CD4-positive, alpha-beta T cell (primary cell): ENCODE measurements at places on chromosomes 13 and 19.

DNA sequence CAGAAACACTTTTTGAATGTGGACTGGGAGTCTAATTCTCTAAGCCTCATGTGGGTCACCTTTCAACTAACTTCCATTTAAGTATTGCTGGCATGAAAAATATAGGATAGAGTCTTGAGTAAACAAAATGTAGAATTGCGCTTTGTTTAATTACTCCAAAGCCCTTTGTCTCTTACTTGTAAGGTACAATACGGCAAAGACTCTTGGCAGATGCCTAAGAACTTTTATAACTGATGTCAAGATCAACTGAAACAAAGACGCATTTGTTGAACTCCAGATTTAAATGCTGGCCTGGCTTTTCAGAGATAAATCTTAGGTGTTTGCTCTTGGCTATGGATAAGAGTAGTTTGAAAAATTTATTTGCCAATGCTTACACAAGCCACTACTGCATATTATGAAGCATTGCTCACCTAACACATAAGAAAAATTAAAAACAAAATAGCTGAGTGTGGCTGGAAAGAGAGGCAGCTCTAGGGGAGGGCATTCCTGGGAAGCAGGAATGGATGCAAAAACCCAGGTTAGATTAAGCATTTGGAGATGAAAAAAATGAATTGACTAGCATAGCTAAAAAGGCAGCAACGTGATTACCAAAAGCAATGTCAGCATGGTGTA, 107.3 kb upstream of the STARD13 start:
- no peak for DNase-seq

DNA sequence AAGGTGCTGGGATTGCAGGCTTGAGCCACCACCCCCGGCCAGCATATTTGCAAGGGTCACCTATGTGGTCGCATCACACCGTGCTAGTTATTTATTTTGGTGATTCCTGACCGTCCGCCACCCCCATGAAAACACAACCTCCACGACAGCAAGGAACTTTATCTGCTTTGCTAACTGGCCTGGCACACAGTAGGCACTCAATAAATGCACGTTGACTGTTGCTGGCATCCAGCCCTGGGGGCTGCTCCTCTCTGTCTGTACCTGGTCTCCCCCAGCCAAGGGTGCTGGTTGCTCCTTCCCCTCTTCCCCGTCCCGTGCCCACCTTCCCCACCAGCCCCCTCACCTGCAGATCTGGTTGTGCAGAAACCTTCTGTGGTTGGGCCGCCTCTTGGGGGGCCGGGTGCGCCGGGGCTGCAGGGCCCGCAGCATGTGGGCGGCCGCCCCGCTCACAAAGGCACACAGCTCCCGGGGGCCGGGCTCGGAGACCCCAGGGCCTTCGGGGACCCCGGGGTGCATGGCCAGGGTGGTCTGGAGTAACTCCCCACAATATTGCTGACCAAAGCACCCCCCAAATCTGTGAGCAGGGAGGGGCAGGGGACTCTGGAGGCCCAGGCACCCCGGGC, 401 bp downstream of the C19orf85 start:
- no peak for DNase-seq

- peak; percentile 18 for DNase-seq
Measured at GRCh38 chr19:3868770-3869456, at the start of gene ZFR2. Gene ZFR2, minus strand, starts transcription at chr19:3869038. Its CDS starts 21 bp downstream, at chr19:3869017.

GRCh38 chr19:45863840-45864628, at the start of gene FOXA3:
Gene FOXA3, plus strand, starts transcription at chr19:45864326. Its CDS starts 131 bp downstream, at chr19:45864457.
- peak; percentile 58 for DNase-seq

- DNase-seq, result no peak
Measured at GRCh38 chr19:50854636-50855410, at the start of gene KLK3. Gene KLK3, plus strand, starts transcription at chr19:50854915. Its CDS starts 41 bp downstream, at chr19:50854956.

DNA sequence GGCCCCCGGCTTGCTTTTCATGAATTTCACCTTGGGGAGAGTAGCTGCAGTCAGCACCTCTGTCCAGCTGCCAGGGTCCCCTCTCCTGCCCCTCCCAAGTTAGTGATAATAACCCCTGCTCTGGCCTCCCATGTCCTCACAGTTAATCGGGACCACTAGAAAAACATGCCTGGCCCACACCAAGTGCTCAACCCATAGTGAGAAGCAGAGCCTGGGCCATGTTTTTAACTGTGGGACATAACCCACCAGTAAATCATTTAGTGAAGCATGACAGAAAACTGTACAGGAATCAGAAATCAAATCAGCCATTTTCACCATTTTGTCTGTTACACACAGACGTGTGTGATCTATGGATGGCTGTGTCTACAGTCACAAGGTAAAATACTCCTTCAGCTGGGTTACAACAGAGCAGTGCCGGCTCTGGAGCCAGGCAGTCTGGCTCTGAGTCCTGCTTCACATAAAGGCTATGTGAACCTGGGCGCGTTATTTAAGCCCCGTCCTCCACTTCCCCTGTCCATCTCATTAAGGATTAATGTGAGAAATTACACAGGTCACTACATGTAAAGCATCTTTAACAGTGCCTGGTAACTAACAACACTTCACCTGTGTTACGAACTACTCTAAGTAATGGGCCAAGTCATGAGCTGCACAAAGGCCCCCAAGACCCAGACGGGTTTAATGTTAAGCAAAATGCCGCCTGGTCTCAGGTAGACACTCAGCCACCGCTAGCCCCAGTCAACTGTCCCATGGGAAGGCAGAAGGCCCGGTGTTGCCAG, 7.6 kb upstream of the ECH1 start:
- no peak for DNase-seq

GRCh38 chr13:73293913-73294523, 235.2 kb downstream of the KLF5 start:
- DNase-seq, result no peak

DNA sequence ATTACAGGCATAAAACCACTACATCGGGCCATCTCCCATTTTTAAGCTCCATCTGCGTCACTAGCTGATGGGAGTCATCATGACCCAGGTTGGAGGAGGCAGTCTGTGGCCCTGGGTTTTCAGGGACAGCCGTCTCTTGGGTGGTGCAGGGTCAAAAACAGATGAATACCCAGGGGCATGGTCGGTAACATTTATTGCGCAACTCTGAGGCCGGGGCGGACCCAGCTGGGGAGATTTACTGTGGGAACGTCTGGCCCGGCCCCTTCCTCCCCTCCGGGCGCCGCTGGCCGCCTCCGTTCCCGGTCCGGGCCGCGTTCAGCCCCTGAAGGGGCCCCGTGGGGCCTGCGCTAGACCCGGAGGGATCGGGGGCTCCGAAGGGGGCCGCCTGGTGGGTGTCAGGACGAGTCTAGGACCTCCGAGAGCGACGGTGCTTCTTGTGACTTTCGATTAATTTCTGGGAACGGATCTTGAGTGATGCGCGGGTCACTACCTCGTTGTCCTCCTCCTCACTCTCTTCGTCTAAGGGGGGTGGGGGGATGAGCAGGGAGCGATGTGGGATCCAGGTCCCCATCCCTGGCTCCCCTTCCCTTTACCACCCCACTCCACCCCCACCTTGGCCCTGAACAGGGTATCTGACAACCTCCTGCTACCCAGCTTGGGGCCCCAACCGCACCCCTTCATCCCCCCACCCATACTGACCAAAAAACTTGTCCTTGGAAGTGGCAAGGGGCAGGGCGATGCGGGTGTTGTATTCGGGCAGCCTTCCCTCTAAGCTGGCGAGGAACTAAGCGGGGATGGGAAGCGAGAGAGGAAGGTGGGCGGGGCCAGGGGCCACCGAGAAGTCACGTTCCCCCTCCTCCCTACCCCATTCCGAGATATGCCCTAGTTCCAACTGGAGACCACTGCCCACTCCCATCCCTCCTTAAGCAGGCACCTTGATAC, 1.6 kb upstream of the RGL3 start:
- peak; percentile 43 for DNase-seq

- DNase-seq, result no peak
Measured at GRCh38 chr13:81551036-81551435, 1210.1 kb upstream of the SPRY2 start.

GRCh38 chr19:51220996-51221395, 3.9 kb upstream of the CD33 start:
- no peak for DNase-seq

GRCh38 chr13:43245374-43245964, 222.1 kb downstream of the DNAJC15 start:
- DNase-seq, result no peak

DNA sequence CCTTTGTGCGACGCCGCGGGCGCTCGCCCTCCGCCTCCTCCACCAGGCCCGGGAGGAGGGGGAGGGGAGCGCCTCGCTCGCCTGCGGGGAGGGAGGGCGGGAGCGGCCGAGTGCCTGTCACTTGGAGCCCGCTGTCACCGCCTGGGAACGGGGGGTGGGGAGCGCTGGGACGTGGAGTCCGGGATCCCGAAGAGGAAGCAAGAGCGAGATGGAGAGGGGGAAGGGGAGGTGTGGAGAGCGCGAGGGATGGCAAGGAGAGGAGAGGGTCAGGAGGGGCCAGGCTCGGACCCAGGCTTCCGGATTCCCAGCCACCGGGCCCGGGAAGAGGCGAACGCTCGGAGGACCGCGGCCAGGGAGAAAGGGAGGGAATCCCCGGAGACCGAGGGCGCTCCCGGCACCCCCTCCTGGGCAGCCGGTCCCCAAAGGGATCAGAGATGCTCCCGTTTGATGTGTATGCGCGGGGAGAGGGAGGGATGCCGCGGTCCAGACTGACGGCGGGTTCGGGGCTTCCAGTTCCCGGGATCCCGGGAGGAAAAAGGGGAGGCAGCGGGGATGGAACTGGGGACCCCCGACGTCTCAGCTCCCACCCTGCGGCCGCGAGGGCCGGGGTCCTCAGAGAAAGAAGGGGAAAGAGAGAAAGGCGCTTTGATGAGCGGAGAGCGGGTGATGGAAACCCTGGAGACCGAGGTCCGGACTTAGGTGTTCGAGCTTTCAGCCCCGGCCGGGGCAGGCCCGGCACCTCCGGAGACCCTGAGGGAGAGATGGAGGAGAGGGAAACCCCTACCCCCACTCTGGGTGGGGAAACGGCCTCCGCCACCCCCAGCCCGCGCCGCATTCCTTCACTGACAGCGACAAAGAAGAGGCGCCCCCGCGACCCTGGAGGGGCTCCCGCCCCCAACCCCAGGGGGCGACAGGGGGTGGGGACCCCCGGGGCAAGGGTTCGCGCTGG, 4.7 kb upstream of the DPF1 start:
- no peak for DNase-seq

GRCh38 chr19:493391-494170, 2.7 kb upstream of the MADCAM1 start:
- DNase-seq, result no peak

DNA sequence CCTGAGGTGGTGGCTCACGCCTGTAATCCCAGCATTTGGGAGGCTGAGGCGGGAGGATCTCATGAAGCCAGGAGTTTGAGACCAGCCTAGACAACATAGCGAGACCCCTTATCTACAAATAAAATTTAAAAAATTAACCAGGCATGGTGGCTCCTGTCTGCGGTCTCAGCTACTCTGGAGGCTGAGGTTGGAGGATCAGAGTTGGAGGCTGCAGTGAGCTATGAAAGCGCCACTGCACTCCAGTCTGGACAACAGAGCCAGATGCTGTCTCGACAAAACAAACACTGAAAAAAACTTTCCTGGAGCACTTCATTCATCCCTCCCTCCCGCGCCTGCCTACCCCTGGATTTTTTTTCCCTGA, 665 bp upstream of the ATG4D start:
- DNase-seq, result no peak

DNA sequence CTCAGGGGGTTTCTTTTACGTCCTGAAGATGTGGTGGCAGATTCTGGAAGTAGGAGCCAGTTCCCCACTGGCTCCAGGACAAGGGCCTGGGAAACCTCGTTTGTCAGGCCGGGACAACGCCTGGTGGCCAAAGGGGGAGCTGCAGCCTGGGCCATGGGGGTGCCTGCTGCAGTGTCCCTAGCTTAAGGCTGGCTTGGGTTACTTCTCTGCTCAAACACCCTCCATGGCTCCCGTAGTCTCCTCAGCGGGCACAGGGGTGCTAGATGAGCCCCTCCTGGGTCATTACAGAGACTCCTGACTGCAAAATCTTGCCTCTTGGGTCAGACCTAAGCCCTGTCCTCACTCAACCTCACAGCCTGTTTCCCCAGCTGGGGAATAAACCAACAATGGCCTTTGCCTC, 14.7 kb downstream of the CILP2 start:
- DNase-seq, result no peak

GRCh38 chr13:27461940-27462584, 11.7 kb upstream of the MTIF3 start:
- no peak for DNase-seq

DNA sequence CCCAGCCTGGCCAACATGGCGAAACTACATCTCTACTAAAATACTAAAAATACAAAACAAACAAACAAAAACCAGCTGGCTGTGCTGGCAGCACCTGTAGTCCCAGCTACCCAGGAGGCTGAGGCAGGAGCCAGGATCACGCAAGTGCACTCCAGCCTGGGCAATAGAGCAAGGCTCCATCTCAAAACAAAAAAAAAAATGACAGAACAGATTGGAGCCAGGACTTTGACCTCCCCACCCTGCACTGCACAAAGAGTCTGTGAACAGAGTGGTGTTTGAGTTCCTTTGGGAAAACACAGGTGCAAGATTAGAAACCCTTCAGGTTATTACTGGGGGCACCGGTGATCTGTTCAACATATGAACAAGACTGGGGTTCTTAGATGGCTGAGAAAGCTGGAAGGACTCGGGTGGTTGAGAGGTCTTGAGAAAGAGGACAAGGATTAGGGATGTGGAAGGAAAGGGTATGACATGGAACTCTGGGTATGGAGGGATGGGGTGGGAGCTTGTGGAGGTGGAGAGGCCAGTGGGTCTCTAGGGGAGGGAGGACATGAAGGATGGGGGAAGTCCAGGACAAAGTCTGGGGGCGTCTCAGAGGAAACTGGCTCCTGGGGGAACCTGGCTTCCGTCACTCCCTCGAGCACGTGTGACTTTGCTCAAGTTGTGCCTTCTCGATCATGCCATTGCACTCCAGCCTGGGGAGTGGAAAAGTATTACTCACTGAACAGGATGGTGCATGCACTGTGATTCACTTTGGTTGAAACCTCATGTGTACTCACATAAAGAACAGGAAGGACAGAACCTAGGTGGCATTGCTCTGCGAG, 25.9 kb downstream of the RCN3 start:
- DNase-seq, result peak; percentile 71

DNA sequence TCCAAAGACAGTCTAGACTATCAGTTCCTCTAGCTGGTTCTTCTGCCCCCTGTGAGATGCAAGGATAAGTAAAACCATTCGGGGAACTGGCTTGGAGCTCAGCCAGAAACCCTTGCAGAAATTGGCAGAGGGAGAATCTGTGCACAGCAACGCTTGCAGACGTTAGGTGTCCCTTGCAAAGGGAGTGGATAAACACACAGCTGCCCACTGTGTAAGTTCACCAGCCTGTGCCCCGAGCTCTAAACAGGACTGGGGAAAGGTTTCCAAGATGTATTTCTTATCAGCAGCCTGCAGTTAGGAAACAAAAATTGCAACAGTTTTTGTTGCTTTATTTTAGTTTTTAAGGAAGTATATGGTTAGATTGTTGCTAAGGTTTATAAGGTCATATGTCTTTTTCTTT, 19.0 kb upstream of the ADGRE1 start:
- DNase-seq, result no peak

- DNase-seq, result no peak
Measured at GRCh38 chr13:50613356-50613831, 230.1 kb downstream of the DLEU7 start.
